ENCODE measurements at places on chromosomes 12 and 14.

DNA sequence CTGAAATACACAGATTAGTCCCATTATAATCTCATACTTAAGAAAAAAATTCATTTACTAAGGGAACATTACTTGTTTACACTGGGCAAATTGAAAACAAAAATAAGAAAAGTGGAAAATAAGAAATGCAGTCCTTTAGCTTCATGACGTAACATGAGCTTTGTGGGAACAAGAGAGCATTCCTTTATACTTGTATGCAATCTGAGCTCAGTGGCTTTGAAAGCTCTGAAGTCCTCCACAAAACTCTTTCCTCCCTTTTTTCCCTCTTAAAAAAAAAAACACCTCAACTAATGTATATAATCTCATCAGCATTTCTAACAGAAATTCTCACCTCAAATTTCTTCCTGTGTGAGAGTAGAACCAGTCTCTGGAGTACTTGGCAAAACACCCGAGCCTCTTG is 76.9 kb upstream of the OTX2 start:
- DNase-seq: no peak

- DNase-seq: no peak
These were observed 40.0 kb downstream of the BTG1 start for GRCh38 chr12:92105676-92106075.

GRCh38 chr14:37172024-37172869 is at the start of gene SLC25A21:
Gene SLC25A21, minus strand, starts transcription at chr14:37172606.
- peak; percentile 83 for DNase-seq

DNA sequence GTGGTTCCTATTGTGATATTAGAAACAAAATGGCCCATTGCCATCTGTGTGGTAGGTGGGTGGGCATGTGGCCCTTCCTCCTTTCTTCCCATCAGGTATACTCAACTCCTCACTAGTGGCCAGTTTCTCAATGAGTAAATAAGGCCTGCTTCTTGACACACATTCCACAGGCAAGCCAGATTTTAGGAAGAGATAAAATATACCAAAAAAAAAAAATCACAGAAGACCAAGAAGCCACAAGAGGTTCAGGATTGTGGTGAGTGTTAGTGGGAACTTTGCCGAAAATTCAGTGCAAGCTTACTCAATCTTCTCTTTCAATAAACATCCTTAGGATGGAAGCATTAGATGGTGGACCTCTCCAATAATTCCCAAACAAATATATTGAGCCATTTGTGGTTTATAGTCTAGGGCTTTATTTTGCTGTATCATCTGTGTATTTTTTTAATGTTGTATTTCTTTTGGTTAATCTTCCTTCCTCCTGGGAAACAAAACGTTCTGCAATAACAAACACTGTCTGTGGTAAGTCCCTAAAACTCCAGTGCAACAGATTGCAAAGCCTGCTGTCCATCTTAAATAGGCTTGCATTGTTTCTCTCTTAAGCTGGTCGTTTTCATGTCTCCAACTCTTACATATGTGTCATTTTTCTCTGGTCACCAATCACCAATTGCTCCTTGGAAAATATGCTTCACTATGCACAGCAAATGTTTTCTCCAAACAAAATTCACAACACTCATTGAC is 289.9 kb upstream of the KITLG start:
- no peak for DNase-seq

- DNase-seq: no peak
These were observed 390.3 kb downstream of the DIO2 start for GRCh38 chr14:79820866-79821535.

- DNase-seq: no peak
These were observed 3.8 kb upstream of the RPAP3 start for GRCh38 chr12:47709671-47710070.

All from NCI-H1092 (cell line).